ENCODE measurements at places on chromosomes 11 and 22.

DNA sequence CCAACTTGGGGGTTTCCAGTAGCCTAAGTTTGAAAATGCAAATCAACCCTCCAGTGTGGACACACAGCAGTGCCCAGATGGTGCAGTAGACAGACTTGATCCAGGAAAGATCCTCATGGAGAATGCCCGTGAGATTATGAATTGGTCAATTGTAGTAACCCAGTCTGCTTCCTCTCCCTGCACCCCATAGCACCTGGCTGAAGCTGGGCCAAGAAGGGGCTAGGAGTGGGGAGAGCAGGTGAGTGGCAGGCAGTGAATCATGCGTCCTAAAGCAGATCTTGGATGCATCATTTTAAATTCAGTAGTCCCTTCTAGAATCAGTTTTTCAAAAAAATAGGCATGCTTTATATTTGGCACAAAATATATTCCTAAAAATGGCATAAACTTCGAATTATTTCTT, 52.2 kb downstream of the CYB5R2 start:
- DNase-seq, result no peak

GRCh38 chr11:112584672-112585071, 324.0 kb upstream of the PLET1 start:
- no peak for DNase-seq

DNA sequence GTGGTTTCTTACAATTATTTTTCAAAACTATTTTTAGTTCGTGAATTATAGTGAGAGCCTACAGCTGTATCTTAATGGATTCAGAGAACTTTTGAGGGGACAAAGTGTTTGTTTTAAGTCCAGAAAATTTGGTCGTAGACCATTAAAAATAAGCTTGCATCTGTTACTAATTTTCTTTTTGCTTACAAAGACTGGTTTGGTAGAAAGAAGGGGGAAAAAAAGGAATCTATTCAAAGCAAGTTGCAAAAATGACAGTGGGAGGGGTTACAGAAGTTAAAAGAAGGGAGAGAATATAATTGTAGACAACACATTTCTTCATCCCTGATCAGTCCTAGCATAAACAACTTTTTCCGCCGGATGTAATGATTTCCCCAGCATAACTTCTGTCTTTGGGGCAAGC, 72.1 kb downstream of the AMOTL1 start:
- DNase-seq, result no peak

GRCh38 chr11:83070731-83071566, 748 bp downstream of the RAB30 start:
- DNase-seq, result no peak

DNA sequence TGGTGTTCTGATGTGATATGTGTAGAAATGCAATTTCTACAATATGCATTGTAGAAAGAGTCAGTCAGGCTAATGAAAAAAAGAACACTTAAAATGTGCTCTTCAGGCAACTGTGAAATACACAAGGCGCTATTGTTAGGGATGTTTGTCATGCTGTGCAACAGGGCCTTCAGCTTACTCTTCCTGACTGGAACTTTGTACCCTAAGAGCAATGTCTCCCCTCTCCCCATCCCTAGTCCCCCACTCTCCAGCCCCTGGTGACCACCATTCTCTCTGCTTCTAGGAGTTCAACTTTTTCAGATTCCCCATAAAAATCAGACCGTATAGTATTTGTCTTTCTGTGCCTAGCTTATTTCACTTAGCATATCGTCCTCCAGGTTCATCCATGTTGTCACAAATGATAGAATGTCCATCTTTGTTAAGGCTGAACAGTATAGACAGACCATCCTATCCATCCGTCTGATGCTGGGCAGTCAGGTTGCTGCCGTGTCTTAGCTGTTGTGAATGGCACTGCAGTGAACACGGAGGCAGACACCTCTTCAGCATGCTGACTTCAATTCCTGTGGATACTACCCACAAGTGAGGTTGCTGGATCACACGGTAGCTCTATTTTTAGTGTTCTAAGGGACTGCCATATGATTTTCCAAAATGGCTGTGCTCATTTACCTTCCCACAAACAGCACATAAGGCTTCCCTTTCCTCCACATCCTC, 10.7 kb downstream of the NDUFV1 start:
- no peak for DNase-seq

DNA sequence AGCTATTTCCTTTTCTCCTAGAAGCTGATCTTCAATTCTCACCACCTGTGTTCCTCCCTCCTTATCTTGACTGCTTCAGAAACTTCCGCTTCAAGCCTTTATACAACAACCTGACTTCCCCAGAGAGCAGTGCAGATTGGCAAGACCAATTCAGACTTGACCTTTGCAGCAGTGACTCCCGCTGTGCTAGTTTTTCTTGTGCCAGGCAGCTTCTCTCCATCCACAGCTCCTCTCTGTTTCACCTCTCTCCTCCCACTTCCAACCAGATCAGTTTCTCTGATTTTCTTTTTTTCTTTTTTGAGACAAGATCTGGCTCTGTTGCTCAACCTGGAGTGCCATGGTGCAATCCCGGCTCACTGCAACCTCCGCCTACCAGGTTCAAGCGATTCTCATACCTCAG, 74.3 kb downstream of the GRAMD1B start:
- DNase-seq, result no peak

- DNase-seq, result no peak
Observed at GRCh38 chr22:45977003-45977411, at the start of gene WNT7B. WNT7B (minus strand) TSS chr22:45977162; CDS start chr22:45976754, 408 bp downstream.

DNA sequence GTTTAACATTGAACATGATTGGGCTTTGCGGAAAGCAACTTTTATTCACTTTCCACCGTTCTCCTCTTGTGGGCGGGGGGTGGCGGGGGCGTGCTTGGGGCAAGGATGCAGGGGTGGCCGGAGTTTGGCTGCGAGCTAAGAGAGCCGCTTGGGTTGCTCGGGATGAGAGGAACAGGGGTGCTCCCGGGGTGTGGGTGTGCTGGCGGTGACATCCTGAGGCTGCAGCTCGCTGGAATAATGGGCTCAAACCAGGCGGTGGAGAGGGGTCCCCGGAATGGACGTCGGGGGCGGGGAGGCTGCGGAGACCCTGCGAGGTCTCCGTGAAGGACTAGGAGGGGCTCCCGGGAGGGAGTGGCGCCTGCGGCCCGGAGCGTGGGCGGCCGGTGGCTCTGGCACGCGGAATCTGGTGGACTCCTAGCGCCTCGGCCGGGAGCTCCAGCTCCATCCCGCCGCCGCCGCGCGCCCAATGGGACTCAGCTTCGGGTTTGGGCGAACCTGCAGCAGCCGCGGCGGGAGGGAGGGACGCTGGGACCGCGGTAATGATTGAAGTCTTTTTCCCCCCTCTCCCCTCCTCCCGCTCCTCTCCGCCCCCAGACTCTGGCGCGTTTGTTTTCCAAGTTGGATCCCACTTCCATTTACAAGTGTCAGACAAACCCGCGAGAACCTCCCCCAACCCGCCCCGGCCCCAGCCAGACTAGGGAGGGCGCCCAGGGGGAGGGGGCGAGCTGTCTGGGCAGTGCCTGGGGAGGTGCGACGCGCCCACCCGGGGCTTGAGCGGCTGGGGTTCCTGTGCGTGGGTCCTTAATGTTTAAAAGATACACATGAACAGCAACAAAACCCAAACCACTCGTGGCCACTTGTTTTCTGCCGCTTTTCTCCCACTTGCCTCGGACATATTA, 2.0 kb downstream of the FAT3 start:
- no peak for DNase-seq

DNA sequence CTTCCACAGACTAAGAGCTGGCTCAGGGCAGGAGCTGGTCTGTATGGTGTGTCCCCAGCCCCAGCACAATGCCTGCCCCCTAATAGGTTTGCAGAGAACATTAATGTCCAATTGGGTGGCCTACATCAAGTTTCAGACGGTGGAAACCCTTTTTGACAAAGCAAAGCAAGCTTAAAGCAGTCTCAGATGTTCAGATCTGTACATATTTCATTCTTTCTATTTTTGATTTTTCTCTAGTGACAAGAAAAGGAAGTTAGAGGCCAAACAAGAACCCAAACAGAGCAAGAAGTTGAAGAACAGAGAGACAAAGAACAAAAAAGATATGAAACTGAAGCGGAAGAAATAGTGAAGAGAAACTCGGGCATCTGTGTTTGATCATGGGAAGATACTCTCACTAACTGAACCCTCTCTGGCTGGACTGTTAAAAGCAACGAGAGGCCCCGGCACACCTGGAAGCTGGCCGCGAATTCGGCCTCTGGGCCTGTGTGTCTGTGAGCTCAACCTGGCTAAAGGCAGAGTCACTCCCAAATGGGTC, 40.5 kb downstream of the NAT10 start:
- no peak for DNase-seq

DNA sequence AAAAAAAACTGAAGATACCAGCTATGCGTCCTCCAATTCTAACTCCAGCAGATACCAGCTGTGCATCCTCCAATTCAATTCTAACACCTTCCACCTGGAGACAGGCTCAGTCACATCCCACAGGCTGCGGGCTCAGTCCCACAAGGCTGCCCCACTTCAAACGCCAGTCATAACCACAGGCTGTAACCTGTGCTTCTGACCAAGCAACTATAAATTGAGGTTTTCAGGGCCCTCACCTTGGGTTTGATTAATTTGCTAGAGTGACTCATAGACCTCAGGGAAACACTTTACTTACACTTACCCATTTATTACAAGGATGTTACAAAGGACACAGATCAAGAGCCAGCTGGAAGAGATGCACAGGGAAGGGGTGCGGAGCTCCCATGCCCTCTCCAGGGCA, 32.4 kb upstream of the MSANTD2 start:
- DNase-seq, result no peak

- no peak for DNase-seq
Observed at GRCh38 chr11:104001561-104002056, 34.8 kb upstream of the DDI1 start.

- no peak for DNase-seq
Observed at GRCh38 chr22:25680956-25681355, 61.0 kb upstream of the MYO18B start.

DNA sequence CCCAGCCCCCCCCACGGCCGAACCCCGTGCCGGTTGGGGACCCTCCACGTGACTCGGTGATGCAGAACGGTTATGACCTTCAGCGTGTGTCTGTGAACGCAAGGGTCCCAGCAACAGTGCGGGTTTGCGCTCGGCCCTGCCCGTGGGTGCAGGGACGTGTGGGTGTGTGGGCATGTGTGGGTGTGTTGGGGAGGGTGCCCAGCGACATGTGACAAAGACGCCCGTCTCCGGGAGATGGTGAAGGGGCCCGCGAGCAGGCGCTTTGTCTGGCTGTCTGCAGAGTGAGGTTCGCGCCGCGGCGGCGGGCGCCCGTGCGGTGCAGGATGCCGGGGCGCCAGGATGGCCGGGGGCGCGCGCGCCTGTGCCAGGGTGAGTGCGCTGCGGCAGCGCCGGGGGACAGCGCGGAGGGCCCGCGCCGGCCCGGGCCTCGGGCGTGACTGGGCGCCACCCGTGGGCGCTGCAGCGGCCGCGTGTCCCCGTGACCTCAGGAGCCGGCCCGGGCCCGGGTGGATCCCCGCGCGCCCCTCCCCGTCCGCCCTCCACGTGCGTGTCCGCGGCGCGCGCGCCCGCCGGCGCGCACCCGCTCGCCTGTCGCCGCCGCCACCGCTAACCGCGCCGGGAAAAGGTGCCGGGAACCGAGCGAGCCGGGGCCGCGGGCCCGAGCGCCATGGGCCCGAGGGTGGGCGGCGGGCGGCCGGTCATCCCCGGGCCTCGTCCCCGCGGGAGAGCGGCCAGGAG, at the start of gene LRFN4:
TSS of gene LRFN4 (plus strand) at position 569 of the 738 bp plus-strand sequence. CDS start 681 bp downstream, outside the sequence.
- DNase-seq, result no peak

DNA sequence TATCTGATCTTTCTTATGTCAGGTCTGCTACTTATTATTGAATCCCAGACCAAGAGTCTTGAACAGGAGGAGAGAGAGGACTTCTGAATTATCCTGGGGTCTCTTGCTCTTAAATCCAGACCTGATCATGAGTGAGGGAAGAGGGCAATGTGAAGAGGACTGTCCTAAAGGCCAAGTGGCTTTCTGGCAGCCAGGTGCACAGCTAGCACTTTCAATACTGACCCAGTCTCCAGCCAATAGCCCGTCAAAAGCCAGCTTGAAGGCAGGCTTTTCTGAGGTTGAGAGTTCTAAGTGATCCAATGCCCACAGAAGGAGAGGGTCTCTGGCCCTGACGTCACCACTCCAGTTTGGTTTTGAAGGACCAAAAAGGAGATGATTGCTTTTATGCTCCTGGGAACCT, 37.2 kb downstream of the FBXO7 start:
- no peak for DNase-seq

DNA sequence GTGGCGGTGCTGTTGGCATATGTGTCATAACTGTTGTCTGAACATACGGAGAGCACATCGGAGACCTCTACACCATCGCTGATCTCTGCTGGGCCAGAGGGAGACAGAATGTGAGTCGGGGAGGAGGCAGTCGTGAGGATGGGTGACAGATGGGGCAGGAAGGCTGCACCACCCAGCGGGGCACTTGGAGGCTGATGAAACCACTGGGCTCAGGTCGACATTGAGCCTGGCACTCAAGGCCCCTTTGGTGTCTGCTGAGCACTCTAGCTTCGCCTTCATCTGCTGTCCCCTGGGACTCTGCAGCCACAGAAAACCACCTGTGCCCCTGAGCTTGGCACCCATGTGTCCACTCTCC, 2.5 kb upstream of the KLHL35 start:
- no peak for DNase-seq

DNA sequence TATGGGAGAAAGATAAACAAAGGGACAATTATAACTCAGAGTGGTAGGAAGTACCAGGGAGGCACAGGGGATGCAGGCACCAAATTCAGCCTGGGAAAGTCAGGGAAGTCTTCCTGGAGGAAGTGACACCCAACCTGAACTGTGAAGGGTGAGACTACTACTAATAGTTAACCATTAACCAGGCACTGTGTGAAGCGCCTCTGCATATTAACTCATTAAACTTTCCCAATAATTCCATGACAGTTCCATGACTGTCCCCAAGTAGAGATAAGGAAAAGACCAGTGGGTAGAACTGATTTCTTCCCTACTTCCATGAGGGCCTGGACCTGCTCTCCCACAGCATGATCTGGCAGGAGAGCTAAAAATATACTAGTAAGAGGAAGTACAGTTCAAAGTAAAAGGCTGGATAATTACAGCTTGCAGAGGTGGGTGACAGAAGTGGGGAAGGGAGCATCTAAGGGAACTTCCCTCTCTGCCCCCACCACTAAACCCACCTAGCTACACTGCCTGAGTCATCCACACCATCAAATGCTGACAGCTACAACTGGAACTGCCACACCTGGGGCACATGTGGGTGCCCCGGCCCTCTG, 4.7 kb upstream of the AP1B1 start:
- DNase-seq, result no peak

DNA sequence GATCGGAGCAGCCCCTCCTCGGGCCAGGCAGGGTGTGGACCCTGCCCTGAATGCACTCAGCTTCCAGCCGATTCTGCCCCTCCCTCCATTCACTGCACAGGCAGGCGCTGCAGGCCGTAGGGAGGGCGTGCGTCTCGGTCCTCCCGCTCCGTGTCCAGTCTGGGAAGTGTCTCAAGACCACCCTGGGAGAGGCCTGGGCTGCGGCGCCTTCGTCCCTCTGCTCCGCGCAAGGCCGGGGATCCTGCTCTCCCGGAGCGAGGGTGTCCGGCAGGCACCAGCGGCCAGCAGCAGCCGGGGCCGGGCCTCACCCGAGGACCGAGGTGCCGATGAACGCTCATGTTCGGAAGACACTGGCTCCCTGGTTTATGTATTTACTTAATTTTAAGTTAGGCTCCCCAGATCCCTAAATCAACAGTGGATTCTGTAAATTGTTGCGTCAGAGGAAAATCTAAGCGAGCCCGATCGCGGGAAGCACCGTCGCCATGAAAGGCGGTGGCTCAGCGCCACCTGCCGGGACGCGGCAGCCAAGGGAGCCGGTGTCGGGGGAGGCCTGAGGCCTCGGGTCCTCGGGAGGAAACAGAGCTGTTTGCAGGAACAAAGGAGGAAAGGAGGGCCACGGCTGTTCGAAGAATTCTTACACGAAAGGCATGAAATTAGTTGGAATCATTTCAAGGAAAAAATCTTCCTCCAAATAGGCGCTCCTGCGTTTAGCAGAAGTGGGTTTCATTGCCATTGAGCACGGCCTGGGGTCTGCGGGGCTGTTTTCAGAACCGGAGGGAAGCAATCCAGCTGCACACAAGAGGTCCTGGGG, 195.3 kb downstream of the BRD1 start:
- DNase-seq, result no peak
